ENCODE measurements at places on chromosomes 4 and X.

DNA sequence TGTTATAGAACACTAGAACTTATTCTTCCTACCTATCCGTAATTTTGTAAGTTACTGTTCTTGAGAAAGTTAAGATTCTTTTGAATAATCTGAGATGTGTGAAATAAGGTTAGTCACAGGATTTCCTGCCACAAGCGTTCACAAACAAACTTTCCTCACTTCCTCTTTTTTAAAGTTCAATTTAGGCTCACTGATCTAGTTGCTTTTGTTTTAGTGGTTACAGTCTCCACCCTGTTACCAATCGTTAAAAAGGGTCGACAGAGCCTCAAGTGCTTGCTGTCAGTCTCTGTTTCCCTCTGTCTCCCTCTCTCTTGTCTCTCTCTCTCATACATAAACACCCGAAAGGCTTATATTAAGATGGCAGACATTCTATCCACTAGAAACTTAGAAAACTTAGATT, 35.9 kb upstream of the STK26 start:
- DNase-seq = peak; percentile 37

DNA sequence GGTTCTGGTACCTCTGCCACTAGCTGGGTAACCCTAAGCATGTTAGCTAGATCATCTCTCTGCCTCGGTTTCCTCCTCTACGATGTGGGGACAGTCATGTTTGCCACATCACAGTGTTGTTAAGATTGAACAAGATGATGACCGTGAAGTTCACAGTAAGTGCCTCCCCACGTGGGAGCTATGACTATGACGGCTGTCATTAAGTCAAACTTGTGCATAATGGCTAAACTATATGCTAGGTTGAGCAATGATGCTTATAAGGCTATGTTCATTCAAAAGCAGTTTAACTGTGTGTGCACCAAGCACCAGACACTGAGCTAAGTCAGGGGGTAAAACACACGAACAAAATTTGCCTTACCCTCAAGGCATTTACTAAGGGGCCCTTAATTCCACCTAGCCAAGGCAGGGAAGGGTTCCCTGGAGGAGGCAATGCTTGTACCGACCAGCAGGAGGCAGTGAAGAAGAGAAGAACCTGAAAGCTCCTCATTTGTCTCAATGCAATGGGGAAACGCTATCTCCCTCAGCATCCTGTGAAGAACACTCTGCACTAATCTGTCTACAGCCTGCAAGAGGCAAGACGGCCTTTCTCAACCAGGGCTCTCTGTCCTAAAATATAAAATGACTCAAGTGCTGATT, 52.9 kb downstream of the MAP7D2 start:
- no peak for DNase-seq

GRCh38 chr4:25096981-25097443, 63.2 kb downstream of the SEPSECS start:
- DNase-seq = no peak

DNA sequence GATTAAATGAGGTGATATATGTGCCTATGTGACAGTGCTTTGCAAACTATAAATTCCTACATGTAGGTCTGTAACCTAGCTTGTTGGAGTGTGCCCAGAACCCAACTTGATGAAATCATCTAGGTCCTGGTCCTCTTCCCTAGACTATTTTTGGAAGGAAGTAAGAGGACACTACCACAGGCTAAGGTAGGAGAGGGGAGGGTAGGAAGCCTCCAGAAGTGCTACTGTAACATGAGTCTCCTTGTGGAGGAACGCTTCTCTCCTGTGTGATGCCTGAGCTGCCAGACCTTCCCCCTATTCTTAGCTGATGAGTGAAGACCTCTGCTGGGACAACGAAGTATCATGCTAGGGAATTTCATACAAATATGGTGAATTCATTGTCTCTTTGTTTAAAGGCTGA, 41.8 kb upstream of the IL21 start:
- no peak for DNase-seq

DNA sequence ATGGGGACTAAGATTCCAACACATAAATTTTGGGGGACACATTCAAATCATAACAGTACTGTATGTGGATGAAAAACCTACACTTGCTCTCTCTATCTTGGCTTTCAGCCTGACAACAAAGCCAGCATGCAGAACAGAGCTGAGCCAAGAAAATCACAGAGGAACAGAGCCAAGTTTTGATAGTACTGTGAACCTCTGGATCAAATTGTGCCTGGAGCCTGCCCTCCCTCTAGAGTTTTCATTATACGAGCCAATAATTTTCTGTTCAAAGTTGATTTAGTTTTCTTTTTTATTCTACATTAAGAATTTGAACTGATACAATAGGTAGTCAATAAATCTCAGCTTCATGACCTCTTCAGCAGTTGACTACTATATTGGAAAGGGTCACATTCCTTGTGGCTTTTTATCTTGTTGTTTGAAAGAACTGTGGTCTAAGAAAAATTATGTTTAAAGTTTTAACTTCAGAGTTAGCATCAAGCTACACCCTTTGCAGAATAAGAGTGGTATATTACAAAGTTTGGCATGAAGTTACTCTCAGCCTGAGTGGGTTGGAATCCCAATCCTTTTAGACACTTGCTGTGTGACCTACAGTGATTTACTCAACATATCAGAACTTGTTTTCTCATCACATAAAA, 31.1 kb downstream of the GRID2 start:
- DNase-seq = no peak

DNA sequence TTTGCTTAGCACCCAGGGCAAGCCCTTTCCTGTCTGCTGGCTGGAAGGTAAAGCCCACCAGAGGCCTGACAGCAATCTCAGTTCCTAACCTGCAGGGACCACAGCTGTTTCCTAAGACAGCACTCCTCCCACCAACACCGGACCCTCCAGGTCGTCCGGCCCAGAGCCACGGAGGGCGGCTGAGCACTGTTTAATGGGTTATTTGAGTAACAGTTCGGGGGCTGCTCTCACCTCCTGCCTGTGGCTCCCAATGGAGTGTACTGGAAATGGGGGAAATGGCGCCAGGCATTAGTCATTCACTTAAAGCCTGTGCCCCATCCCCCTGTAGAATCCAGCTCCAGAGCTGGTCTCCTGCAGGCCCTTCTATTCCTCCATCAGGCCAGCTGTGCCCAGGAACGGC, 81.6 kb upstream of the ADRA2C start:
- no peak for DNase-seq

GRCh38 chr4:19416146-19416545, 835.6 kb upstream of the SLIT2 start:
- no peak for DNase-seq

GRCh38 chr4:186584912-186585311, 29.5 kb upstream of the MTNR1A start:
- no peak for DNase-seq

DNA sequence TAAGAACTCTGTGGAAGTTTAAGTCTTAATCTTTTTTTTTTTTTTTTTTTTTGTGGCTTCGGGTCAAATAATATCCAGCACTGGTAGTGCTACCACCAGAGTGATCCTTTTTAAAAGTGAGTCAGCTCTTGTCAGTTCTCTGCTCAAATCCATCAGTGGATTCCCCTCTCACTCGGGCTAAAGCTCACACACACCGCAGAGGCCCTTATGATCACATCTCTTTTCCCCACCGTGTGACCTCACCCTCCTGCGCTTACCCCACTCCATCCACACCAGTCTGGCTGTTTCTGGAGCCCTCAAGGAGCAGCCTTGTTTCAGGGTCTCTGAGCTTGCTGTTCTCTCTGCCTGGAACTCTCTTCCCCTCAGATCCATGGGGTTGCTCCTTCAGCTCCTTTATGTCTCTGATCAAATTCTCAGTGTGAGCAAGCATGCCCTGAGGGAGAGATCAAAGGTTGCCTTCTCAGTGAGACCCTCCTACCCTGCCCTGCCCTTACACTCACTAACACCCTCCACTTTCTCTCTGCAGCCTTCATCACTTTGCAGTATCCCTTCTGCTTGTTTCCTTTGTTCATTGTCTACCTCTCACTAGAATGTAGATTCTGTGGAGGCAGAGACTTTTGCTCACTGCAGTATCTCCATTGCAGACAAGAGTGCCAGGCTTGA, 19.8 kb upstream of the BEND4 start:
- no peak for DNase-seq

DNA sequence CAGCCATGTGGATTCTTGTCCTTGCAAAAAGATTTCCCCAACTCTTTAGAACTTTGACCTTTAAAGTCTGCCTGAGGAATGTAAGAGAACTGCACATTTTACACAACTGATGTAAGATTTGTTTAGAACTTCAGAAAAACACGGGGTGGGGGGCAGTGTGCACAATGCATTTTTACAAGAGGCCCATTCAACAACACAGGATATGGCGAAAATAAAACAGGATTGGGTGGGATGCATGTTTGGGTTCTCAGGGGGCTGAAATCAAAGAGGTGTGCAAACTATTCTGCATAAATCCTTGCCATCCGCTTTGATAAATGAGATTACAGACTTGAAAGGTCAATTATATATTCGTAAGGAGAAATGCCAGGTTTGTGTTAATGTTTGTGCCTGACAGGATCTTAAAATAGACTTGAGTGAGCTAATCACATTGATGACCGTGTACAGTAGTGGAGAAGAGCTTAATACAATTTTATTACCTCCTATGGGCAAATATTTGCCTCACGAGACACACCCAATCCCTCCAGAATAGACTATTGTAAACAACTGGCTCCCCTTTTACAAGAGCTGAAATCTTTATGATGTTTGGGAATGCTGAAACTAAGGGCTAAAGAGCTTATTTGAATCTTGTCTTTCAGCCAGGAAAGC, 184.1 kb upstream of the LEF1 start:
- no peak for DNase-seq

DNA sequence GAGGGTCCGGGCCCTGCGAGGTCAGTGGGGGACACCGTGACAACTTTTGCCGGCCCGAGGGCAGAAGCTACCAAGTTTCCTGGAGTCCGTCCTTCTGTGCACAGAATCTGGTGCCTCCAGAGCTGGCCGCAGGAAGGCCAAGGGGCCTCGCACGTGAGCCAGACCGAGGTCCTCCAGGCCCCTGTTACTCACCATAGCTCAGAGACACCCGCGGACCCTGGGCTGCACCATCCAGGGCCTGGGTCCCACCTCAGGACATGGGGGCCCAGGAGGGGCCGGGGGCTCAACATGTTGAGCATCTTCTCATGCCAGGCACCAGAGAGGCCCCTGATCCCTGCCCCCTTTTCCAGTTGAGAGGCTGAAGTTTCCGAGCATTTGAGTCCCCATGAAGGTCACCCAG, 87.9 kb downstream of the HMX1 start:
- DNase-seq = no peak

GRCh38 chr4:67459164-67459563, 86.1 kb downstream of the CENPC start:
- no peak for DNase-seq

GRCh38 chrX:34805951-34806350, 136.6 kb upstream of the FAM47B start:
- DNase-seq = no peak

GRCh38 chrX:12579311-12579710, 211.9 kb upstream of the PRPS2 start:
- no peak for DNase-seq

GRCh38 chr4:168475745-168476144, 4.5 kb downstream of the DDX60L start:
- no peak for DNase-seq

All from GM10248 (cell line).